ENCODE measurements at places on chromosomes 7 and 10.

- no peak for DNase-seq
These were observed 14.4 kb upstream of the RBM20 start for GRCh38 chr10:110629680-110630191.

DNA sequence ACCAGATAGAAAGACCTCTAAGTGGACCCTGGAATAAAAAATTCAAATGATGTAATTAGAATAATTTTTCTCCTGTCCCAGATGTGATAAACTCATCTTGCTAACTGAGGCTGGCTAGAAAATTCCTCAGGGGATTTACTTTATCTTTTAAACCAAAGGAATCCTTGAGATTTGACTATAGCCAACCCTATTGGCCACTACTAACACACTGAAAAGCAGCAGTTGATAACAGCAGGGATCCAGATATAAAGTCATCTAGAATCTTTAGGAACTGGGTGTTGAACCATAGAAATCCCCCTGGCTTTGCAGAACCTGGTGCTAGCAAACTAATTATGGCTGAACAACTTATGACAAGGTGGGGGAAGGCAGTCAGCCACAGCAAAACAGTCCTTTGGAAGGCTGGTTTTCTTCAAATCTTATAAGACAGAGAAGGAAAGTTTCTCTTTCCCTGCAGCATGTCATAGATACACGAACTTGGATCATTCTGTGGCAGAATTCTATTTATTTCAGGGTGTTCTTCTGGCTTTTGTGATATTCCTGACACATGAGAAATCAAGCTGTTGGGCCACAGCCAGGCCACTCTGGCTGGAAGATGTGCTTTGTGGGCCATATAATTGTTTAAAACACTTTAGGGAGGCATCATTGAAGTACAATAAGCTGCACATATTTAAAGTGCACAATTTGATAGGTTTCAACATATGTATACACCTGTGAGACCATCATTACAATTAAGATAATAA is 643.6 kb downstream of the SORCS3 start:
- DNase-seq, result no peak

DNA sequence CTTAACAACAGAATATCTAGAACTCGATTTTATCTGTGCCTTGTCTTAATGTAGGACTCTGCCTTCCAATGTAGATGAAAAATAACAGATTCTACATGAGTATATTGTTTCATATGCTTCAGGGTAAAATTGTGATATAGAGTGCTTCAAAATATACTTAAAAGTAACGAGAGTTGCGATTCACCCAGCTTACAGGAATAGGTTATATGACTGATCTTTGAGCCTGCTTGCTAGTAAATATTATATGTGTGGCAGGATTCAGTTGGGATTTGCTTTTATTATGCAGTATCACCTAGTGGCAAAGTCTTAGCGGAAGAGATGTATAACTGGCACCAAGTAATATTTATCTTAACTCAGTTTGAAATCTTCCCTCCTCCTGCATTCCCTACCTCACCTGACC is 183.3 kb downstream of the SEMA3E start:
- DNase-seq, result no peak

DNA sequence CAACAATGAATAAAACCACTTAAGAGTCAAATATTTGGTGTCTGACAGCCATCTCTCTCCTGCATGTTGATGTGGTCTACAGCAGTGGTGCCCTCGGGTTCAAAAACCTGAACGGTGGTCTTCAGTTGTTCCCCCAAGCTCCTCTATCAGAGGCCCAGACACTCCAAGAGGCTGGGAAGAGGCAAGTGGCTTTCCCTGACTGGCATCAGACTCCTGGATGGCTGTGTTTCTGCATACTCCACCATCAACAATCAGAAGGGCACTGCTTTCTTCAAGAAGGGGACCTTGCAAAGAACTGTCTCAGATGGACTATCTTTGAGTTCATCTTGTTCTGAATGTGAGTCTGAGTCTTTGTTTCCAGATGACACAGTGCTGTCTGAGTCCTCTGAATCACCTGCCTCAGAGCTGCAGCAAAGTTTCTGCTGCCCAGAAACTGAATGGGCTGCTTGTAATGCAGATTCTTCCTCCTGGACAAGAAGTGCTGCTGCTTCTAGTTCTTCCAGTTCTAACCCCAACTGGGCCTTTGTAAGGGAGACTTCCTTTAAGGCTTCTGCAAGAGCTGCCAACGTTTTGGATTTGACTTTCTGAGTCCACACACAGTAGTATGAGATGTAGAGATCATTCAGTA is 5.9 kb upstream of the SGMS1 start:
- DNase-seq, result no peak

GRCh38 chr10:78550090-78550489 is 516.4 kb downstream of the RPS24 start:
- DNase-seq, result no peak

DNA sequence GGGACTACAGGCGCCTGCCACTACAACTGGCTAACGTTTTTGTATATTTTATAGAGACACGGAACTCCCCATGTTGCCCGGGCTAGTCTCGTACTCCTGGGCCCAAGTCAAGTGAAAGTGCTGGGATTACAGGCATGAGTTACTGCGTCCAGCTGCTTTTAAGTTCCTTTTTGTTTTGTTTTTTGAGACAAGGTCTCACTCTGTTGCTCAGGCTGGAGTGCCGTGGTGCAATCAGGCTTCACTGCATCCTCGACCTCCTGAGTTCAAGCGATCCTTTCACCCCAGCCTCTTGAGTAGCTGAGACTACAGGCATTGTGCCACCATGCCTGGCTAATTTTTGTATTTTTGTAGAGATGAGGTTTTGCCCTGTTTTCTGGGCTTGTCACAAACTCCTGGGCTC is 155.0 kb downstream of the GALNT17 start:
- no peak for DNase-seq

DNA sequence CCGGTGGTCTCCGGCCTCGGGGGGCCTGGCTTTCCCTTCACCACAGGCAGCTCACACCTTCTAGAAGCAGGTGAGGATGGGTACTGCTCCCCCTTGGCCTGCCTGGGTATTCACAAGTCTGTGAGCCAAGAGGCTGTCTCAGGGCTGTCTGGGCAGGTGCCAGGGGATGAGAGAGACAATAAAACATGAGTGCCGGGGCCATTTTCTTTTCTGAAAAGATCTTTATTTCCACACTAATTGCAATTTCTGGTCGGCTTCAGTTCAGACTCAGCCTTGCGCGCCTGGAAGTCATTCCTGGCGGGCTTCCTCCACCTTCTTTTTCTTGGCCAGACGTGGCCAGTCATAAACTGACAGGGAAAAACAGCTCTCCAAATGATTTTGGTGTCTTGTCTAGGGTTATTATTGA is 171.2 kb downstream of the ARHGAP12 start:
- no peak for DNase-seq

DNA sequence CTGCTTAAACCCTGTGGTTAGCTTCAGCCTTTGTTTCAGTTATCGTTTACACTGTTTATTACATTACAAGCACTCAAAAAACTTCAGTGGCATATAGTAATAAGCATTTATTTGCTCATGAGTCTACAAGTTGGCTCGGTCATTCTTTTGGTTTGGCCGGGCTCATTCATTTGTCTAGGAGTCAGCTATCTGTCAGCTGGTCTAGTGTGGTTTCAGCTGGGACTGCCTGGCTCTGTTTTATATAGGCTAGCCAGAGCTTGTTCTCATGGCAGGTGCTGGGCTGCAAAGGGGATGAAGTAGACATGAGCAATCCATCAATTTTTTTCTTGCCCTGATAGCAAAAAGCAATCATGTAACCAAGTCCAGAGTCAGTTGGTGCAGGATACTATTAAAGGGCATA is 103.6 kb downstream of the MKLN1 start:
- no peak for DNase-seq

- DNase-seq, result no peak
These were observed 297.5 kb upstream of the ZMIZ1 start for GRCh38 chr10:78771260-78771659.

DNA sequence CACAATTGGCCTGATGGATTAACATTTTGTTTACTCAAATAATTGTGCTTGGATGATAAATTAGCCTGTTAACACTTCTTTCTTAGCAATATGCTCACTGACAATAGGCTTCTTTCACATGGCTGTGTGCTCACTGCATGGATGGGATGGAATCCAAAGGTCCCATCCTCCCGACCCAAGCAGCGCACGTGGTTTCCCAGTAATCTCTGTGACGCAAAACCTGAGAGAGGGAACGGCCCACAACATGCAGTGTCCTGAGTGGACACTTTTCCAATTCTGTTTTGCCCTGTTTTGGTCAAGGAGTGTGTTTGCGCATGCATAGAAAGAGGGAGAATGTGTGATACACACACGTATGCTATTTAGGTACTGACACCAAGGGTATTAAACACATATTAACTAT is 42.1 kb upstream of the RASGEF1A start:
- no peak for DNase-seq

GRCh38 chr10:83272666-83273434 is 866.5 kb upstream of the GHITM start:
- DNase-seq, result no peak

GRCh38 chr7:106316947-106317346 is 32.2 kb upstream of the NAMPT start:
- DNase-seq, result no peak

- no peak for DNase-seq
These were observed 55.2 kb upstream of the WNT16 start for GRCh38 chr7:121273467-121274167.

- DNase-seq, result no peak
These were observed 234.5 kb downstream of the AHR start for GRCh38 chr7:17532861-17533404.

DNA sequence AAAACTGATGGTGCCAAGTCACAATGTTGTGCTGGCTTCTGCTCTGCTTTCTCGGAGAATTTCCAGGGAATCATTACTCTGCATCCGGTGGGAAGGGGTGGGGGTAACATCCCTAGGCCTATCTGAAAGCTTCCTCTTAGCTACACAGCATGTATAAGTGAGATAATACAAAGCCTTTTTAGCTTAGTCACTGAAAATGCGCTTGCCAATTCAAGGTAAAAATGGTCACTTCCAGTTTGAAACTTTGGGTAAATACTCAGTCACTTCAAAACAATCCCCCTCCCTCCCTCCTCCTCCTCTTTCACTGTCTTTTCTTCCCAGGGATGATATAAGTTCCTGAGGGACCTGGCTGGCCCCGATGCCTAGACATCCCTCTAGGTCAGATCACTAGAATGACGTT is 57.3 kb upstream of the APBB1IP start:
- DNase-seq, result no peak

- DNase-seq, result no peak
These were observed 103.3 kb upstream of the ARMC3 start for GRCh38 chr10:22824520-22824919.

DNA sequence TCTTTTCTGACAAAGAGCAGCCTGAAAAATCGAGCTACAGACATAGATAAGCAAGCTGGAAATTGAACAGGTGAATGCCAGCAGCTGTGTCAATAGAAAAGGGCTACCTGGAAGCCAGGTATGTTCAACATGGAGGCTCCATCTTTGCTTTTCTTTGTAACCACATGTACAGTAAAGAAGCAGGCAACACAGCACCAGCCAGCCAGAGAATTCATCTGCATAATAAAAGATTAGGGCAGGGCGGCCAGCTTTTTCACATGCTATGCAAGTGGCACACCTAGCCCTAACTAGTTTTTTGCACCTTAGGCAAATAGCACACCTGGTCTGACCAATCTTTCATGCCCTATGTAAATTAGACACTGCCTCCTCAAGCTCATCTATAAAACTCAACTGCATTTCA is 25.7 kb downstream of the COG5 start:
- no peak for DNase-seq

- no peak for DNase-seq
These were observed 176.6 kb downstream of the PIP4K2A start for GRCh38 chr10:22537810-22538209.

GRCh38 chr10:44183667-44184632 is 200.9 kb downstream of the CXCL12 start:
- no peak for DNase-seq

DNA sequence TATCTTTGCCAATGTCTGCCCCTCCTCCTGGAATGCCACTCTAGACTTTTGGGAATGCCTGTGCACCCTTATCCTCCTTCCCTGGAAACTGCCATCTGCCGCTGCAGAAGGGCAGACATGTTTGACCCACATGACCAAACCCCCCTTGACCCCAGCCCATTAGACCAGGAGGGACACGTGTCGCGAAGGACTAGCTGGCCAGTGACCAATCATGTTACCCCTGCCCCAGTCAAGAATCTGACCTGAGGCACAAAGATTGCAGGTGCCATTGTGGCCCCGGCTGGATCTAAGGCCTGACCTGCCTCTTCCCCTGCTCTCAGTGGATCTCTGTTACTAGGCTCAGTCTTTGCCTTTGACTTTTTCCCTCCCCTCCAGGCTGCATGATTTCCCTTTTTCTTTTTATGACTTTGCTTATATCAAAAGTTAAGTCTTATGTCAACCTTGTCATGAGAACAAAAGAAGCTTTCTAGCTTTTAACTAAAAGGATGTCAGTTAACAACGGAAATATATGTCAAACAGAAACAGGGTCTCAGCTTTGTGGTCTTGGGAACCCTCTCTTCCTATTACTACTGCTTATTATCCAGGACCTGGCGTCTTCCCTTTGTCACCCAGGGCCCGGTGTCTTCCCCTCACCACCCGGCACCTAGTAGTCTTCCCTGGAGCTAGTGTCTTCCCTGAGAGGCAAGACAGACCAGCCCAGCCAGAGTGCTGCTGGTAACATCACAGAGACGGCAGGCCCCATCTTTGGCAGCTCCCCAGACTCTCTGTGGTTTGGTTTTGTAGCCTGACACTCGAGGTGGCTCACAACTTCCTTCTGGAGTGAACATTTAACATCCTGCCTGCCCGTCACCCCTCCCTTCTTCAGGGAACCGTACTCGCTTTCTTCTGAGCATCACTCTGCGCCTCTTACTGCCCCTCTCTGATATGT is 24.4 kb upstream of the PPIF start:
- DNase-seq, result peak; percentile 51

DNA sequence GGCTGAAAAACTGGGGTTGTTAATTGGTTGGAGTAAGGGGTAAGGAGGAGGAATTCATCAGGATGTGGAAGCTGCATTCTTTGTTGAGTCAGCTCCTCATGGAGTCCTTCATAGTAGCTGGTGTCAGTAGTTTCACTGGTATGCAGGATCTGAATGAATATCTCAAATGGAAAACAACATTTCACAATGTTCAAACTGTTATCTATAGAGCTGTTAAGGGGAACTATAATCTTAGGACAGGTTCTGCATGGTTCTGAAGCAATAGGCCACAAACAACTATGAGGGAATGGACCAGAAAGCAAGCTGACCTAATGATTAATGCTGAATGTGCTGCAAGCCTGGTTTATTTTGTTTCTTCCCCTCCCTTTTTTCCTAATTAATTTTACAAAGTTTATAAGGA is 225.8 kb downstream of the IPMK start:
- DNase-seq, result no peak

- no peak for DNase-seq
These were observed 332.5 kb downstream of the PTPRN2 start for GRCh38 chr7:158255156-158255555.

DNA sequence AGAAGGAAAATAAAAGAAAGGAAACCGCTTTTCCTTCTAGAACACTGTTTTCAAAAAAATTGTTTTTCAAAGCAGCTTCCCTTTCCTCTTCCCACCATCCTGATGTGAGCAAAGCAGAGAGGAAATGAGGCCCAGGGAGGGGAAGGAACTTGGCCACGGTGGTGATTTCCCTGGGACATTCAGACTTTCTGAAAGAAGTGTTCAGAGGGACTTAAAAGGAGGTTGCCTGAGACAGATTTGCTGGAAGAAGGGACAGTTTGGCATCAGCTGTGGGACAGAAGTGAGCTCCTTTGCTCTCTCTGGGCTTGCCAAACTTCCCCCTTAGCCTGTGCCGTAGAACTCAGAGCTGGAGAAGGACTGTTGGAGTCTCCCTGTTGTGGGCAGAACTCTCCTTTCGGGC is 30.3 kb downstream of the ADCYAP1R1 start:
- no peak for DNase-seq

Measured in B cell (primary cell).